Stimulated activated CD4-positive, alpha-beta T cell treated with anti-CD3 and anti-CD28 coated beads, Interleukin-1b, Interleukin-23, amount 100 ng/mL, for 24 hours (primary cell): ENCODE measurements at places on chromosomes 11 and 22.

- no peak for DNase-seq
Measured at GRCh38 chr11:77698896-77699295, 61.3 kb upstream of the CLNS1A start.

DNA sequence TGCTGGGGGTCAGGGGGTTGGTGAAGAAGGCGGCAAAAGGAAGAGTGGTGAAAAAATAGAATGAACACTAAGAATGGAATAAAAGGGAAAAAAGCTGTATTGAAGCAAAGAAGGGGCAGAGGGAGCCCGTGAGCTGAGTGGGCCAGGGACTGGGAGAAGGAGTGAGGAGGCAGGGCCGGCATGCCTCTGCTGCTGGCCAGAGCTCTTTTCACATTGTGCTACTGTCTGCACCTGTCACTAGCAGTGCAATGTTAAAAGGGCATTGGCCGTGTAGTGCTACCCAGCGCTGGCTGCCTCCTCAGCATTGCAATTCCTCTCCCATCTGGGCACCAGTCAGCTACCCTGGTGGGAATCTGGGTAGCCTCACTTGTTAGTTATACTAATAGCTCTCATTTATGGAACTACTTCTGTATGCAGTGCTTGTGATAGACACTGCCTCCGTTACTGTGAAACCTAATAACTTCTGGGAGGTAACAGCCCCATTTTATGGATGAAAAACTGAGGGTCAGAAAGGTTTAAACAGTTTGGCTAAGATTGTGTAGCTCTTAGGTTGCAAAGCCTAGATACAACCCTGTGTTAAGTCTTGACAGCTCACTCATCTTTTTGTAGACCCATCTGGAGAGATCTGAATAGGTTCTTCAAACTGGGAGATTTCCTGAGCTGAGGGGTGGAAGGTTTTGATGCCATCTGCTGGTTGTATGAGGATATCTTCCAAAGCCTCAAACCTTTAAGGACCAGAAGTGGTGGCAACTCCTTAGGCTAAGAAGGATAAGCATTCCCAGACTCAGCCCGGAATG, 8.5 kb downstream of the YPEL4 start:
- DNase-seq = no peak

DNA sequence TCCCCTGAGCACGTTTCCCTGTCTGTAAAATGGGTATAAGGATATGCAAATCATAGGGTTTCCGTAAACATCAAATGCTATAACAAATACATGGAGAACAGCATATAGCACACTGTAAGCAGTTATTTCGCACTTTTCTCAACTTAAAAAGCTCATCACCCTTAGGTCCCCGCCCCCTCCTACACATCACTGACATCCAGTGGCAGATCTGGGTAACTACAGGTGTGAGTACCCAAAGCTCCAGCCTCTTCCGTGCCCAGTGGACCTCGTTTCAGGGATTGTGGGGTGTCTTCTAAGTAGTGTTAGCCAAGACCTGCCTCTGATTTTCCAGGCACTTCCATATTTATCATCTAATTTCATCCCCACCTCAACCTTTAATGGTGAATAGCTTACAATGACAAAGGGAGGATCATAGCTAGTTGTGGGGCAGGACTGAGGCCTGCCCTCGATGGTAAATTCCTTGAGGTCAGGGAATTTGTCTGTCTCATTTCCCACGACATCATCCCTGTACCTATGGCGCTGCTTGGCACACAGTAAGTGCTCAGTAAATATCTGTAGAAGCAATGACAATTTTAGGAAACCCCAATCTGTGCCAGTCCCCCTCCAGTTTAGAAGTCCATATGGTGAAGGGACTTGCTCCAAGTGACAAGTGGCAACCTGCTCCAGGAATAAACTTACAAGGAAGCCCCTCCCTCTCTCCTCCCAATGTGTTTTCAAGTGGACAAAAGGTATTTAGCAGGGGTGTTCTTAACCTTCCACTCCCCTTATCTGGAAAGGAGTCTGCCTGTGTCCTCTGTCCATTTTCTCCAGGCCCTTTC, 340.5 kb downstream of the TENM4 start:
- DNase-seq = no peak

DNA sequence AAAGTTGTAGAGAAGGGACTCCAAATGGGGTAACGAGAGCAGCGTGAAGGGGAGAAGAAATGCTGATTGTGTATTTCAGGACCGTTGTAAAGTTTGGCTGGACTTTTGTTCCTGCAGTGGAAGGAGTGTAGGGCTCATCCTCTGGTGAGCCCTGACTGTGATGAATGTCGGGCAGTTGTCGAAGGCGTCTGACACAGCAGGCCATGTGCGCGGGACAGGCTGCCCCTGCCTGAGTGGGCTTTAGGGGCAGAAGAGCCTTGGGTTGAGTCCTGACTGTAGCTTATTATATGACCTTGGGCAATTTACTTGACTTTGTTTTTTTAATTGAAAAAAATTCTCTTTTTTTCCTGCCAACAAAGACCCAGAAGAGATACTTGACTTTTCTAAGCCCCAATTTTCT, 3.1 kb downstream of the TRMU start:
- no peak for DNase-seq

DNA sequence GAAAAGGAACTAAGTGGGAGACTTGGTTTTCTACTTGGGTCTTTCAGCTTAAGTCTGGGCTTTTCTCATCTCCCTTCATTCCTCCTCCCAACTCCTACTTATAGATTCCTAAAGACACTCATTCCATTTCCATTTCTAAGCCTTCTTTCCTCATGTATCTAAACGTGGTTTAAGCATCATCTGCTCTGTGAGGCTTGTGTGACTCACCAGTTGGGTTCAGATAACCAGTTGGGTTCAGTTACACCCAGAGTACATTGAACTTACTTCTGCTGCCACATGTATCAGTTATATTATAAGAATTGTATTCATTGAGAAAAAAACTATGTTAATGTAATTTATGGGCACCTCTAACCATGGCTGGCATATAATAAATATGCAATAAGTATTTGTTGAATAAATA, 831.2 kb upstream of the CCDC90B start:
- DNase-seq = no peak

GRCh38 chr11:126317432-126317755, 13.5 kb downstream of the DCPS start:
- no peak for DNase-seq

DNA sequence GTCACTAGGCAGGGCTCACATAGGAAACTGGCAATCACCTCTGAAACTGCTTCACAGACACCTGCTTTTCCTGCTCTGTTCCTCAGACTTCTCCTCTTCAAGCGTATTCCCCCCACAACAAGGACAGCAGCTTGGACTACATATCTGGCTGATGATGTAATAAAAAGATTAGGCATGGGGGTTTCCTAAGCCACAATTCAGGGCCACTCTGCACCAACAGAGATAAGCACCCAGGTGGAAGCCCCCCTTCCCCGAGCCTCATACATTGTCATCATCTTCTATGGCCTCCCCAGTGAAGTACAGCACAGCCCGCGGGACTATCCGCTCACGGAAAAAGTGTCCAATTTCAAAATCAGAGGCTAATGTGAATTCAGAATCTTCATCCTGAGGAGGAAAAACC, 25.0 kb upstream of the PHLDA2 start:
- no peak for DNase-seq

DNA sequence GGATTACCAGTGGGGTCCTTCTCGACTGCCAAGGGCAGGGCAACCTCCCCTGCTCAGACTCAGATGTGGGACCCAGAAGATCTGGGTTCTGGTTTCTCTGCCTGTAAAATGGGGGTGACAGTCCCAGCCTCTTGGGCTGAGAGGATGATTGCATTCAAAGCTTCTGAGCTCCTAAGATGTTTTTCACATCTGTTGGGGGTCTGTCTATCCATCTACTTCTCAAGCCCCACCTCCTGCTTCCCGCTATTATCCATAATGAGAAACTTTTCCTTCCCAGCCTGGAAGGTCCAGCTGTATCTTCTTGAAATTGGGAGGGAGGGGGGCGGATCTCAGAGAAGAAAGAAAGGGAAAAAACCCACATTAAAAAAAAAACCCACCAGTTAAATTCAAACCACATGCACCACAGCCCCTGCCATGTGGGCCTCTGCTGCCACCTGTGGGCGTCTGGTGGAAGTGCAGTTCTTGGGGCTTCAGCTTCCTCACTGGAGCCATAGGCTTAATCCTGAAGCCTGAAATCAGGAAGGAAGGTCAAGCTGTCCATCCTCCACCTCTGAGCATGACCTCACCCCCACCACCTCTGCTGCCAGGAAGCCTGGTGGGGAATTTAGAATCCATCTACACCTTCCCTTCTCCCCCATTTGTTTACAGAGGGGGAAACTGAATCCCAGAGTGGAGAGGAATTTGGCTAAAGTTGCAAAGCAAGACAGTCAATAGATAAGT, 27.3 kb downstream of the ARHGEF17 start:
- DNase-seq = peak; percentile 50
